ENCODE measurements at places on chromosomes 2 and 18.

GRCh38 chr18:48024881-48025660 is 94.6 kb upstream of the SMAD2 start:
- no peak for DNase-seq

GRCh38 chr2:37688771-37689468 is 17.5 kb upstream of the CDC42EP3 start:
- no peak for DNase-seq

DNA sequence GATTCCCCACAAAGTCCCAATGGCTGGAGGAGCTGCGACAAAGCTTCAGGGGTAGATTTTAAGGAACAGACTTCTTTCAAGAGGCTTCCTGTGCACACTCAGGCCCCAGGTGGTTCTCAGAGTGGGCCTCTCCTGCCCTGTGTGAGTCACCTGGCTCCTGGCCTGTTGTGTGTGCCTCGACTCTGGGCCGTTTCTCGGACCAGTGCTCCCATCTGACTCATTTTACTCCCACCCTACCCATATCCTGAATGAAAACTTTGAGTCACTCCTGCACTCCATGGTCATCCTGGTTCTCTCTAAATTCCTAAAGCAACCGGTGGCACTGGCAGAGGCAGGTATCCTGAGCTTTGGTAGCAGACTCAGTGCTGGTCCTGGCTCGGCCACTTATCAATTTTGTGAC is 84.1 kb downstream of the CELF4 start:
- no peak for DNase-seq

GRCh38 chr2:175187378-175187777 is 5.9 kb upstream of the ATP5MC3 start:
- DNase-seq = peak; percentile 33

GRCh38 chr2:103734911-103735310 is 973.1 kb downstream of the TMEM182 start:
- no peak for DNase-seq

DNA sequence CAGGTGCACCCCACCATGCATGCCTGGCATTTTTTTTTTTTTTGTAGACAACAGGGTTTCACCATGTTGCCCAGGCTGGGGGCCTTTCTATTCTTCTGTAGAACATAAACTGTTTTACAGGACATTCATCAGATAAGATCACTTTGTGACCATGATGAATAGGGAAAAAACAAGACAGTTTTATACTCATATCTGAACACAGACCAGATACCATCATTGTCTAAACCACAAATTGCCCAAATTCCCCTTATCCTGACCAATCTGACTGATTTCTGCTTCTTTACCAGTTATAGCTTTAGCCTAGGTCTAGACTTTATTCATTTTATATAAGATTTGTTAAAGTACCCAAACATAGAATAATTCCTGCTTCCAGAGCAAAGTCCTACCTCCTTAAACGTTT is 1699.3 kb upstream of the TMEFF2 start:
- no peak for DNase-seq

DNA sequence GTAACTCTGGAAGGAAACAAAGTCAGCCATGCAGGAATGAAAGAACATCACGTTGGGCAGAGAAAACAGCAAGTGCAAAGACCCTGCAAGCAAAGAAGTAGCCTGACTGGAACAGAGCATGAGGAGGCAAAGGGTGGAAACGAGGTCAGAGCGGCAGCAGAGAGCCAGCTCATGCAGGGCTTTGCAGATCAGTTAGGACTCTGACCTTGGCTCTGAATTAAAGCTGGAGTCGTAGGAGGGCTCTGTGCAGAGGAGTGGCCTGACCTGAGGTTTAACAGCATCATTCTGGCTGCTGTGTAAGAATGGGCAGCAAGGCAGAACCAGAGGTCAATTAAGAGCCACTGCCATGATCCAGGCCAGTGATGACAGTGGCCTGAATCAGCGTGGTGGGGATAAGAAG is 220.7 kb downstream of the PRKCE start:
- no peak for DNase-seq

DNA sequence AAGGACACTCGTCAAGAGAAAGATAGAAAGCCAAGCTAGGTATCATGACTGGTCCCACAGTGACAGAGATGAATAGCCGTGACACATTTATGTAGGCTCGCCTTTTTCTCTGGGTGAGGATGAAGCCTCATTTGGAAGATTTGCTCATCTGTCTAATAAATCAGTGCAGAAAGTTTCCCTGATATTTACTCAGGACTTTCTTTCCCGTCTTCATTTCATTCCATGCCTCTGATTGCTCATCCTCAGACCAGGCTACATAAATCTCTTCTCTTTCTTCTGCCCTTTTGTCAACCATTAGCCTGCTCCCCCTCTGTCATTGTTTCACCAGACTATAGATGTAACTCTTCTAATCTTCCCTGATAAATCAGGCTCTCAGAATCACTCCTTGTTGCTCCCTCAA is 361.8 kb upstream of the MEIS1 start:
- DNase-seq = no peak

- DNase-seq = no peak
Observed at GRCh38 chr2:16932826-16933225, 267.2 kb upstream of the CYRIA start.

DNA sequence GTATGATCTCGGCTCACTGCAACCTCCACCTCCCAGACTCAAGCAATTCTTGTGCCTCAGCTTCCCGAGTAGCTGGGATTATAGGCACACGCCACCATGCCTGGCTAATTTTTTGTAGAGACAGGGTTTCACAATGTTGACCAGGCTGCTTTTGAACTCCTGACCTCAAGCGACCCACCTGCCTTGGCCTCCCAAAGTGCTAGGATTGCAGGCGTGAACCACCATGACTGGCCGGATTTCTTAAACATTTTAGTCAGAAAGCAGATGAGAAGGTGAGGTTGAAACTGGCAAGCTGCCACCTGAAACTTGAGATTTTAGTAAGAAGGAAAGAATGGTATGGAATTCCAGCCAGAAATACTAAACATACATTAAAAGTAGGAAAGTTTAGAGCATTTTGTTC is 31.9 kb downstream of the KLHL23 start:
- DNase-seq = no peak

DNA sequence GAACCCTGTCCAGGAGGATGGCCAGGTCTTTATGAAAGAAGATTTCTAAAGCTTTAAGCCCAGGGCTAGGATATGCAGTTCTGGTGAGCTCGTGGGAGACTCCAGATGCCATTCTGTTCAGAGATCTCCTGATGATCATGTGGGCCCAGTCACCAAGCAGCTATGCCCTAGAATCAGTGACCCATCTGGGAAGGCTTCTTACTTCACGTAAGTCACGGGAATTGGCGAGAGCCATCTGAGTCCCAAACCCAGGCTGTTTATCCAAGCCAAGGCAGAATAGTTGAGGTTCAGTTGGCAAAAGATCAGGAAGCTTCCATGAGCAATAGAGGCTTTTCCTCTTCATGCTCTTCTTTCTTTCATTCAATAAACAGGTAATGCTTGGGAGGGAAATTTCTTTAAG is 23.9 kb downstream of the ANTXR1 start:
- no peak for DNase-seq

- no peak for DNase-seq
Observed at GRCh38 chr18:47906408-47906807, 24.1 kb downstream of the SMAD2 start.

DNA sequence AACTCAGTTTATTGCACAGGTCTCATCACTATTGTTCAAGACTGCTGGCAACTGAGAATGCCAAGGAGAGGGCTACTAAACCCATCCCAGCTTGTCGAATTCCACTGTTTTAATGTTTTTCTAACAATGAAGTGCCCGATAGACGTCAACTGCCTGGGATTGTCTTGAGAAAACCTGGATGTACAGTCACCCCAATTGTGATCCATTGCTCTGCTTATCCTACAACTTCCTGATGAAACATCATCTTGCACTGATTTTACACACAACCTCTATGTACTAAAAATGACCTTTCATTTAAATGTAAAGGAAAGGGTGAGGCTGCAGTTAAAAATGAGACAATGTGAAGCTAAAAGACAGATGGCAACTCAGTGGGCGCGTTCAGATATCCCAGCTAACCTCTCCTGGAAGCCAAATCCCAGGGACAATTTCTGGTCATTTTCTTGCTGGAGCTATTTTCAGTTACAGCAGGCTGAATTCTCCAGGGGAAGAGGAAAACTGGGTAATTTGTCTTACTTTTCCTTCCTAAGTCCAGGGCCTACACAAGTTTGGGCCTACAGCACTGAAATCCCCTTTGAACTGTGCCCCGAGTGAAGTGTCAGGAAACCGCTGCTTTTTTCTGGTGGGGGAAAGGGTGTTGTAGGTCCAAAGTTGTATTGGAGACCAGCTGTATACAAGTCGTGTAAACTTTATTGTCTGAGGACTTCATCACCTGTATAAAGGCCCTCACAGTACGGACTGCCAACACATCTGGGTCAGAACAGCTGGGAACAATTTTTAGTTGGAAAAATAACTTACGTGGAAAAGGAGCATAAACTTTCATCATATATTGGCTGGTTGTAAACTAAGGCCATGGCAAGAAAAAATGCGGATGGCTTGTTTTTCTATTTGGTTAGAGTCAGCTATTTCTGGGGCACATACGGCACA is 68.9 kb upstream of the LTBP1 start:
- DNase-seq = no peak

DNA sequence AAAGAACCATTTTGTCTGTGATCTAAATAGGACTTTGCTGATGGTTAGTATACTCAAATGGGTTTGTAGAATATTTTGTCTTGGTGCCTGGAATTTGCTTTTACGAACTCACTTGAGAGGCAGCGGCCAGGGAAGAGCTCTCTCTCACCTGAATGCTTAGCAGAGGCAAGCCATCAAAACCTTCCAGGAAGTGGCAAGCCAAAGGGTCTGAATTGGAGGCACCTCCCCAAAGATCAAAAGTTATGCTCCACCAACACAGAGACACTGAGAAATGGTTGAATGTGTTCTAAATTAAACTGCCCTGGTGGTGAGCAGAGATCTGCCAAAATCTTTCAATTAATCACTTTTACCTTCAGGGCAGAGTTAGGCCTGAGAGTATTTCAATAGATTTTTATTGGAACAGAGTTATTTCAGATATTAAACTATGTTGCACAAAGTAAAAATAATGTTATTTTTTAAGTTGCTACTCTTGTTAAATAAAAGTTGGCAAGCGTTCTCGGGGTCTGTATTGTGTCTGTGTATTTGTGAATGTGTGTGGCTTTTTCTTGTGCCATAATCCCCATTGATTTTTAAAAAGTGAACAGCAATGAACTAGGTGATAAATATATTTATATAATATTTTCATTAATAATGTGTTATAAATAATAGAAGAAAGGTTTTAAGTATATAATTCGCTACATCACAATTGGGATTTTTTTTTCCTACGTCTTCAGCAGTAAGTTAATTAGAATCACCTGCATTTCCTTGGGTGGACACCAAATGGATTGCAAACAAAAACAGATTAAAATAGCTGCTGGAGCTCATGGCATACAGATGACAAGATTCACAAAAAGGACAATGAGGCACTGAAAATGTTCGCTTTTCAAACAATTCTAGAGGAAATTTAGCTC is 416.1 kb downstream of the ARHGAP15 start:
- peak; percentile 18 for DNase-seq

DNA sequence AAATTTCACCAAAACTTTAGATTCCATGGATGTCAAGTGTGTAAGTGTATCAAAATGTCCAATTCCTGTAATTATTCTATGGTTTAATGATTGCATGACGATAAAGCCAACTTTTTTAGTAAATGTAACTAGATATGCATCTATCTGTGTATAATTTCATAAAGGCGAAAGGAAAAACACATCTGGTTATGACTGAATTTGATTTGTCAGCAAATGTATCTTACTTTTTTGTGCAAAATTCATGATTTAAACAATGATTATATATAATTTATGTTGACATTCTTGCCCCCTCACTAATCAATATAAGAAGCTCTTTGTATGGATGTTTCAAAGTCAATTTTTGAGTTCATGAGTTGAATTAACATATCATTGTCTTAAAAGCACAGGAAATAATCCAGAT is 138.5 kb downstream of the KCNJ3 start:
- no peak for DNase-seq

DNA sequence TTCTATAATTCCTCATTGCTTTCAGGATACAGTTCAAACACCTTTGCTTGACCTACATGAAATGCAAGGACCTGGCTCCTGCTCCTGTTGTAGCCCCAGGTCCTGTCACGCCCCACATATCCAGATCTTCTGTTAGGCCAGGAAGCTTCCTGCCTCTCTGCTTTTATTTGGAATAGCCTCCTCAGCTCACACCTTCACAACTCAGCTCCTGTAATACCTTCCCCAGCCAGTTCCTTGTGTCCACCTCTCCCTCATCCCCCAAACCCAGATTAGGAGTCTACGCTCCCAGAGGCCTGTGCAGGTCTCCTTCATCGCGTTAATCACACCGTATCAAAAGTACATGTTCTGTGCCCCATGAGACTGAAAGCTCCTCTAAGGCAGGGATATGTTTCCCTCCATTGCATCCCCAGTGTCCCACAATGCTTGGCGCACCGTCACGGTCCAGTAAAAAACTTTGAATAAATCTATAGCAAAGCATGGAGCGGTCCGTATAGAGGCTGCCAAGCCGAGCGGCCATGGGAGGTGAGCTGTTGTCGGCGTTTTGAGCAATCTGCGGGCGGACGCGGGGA is 371 bp downstream of the MDH1B start:
- DNase-seq = no peak

- DNase-seq = no peak
Observed at GRCh38 chr2:10163498-10164486, 41.3 kb downstream of the RRM2 start.

DNA sequence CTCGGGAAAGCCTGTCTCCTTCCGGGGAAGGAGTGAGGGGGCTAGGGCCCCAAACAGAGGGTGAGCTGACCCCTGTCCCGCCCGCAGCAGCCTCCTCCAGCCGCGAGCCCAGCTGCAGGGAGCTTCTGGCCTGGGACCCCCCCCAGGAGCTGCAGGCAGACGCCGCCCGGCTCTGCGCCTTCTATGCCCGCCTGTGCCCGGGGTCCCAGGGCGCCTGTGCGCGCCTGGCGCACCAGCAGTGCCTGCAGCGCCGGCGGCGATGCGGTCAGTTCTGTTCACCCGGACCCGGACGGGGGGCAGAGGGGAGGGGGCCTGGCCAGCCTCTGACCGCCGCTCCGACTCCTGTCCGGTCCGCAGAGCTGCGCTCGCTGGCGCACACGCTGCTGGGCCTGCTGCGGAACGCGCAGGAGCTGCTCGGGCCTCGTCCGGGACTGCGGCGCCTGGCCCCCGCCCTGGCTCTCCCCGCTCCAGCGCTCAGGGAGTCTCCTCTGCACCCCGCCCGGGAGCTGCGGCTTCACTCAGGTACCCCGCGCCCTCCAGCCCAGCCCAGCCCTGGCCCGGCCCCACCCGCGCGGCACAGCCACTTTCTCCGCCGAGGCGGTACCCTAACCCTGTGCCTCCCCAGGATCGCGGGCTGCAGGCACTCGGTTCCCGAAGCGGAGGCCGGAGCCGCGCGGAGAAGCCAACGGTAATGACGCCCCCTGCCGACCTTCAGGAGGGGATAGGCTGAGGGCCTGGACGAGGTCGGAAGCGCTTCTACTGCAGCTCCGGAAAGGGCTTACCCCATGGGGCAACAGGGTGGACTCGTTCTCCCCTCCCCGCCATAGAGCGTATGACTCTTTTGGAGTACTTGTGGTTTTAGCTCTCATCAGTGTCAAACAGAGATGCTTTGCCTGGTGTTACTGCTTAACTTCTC is 2.0 kb upstream of the CHRND start:
- no peak for DNase-seq

- DNase-seq = no peak
Observed at GRCh38 chr2:155377266-155377680, 678.8 kb downstream of the KCNJ3 start.

Data from CD4-positive, alpha-beta T cell treated with Interleukin-4 for 1 hour (primary cell).